Activated CD8-positive, alpha-beta memory T cell treated with anti-CD3 and anti-CD28 coated beads, Interleukin-2, amount 50 U/mL, for 48 hours (primary cell): ENCODE measurements at places on chromosomes 1 and 21.

DNA sequence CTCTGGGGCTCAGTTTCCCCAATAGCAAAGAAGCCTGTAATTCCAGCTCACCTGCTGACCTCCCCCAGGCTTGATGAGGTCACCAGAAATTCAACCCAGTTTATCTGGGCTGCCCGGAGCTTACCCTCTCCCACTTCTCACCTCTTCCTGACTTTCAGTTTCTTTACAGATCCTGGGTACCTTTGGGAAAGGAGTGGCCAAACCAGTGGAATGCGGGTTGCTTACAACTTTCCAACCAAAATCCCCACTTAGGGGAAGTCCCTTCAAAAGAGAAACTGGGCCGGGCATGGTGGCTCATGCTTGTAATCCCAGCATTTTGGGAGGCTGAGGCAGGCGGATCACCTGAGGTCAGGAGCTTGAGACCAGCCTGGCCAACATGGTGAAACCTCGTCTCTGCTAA lies 5.9 kb upstream of the MARCKSL1 start:
- no peak for DNase-seq

DNA sequence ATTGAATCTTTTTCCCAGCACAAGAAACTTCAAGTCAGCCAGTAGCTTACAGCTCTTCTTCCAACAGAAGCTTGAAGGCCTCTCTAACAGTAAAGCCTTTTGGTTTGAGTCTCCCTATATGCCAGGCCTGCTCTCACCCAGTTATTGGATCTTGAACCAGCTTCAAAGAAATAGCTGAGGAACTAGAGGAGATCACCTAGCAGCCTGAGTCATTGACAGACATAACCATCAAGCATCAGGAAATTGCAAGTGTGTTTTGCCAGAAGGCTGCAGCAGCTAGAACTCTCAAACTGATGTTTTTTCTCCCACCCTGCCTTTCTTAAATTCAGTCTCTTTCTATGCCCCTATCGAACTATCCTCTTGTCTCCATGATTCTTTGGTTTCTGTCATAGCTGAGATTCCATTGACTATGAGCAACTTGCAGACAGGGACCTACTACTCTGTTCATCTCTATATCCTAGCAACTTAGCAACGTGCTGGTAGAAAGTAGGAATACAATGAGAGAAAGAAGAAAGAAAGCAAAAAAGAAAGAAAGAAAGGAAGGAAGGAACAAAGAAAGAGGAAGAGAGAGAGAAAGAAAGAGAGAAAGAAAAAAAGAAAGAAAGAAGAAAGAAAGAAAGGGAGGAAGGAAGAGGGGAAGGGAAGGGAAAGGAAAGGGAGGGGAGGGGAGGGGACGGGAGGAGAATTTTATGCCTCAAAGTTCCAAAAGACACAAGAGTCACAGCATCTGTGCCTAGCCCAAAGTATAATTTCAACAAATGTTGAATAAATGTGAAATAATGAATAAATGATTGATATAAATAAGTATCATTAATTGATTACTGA lies 60.0 kb upstream of the FGGY start:
- DNase-seq = no peak

DNA sequence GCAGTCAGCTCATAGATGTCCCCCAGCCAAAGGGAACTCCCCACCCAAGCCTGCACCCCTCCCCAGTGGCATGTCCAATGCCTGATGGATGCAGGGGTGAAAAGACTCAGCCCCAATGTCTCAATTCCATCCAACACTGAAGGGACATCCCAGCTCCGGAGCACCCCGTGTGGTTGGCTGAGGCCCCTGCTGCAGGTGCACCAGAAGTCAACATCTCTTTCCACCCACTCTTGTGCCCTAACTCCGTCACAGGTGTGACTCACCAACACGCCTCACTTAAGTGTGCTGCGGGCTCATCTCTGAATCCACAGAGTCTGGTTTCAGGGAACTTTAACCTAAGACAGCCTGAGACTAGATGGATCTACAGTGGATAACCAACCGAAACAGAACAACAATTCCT lies 40.9 kb upstream of the ZBTB18 start:
- peak; percentile 60 for DNase-seq

GRCh38 chr1:202255343-202255742 lies 61.7 kb downstream of the LGR6 start:
- DNase-seq = no peak

DNA sequence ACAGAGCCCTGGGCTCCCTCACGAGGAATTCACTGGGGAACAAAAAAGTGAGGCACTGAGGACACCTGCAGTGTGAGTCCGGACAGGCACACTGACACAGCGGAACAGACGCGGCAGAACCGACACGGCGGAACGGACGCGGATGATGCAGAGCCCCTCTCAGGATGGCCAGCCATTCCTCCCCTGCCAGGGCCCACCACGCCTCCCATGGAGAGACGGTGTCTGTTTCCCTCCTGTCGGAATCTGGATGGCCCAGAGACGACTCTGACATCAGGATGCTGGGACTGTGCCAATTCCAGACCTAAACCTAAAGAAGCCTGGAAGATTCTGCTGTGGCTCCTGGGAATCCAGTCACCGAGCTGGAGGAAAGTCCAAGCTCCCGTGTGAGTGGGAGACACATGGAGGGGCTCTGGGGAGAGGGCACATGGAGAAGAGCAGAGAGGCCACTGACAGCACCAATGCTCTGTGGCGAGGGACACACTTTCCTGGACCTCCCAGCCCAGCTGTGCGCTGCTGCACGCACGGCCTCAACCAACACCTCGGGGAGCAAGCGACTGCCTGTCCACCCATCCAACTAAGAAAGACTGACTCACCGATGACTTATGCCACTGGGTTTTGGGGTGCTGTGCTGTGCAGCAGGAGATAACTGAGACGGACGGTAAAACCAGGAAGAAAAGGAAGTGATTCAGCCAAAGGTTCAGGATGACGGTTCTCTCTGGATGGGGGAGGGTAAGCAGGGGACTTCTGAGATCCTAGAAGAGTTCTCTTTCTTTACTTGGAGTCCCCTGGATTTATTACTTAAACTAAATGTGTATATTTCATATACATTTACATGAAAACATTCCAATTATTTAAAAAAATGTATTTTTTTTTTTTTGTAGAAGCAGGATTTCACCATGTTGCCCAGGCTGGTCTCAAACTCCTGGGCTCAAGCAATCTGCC lies 23.3 kb downstream of the ZBTB17 start:
- peak; percentile 74 for DNase-seq

DNA sequence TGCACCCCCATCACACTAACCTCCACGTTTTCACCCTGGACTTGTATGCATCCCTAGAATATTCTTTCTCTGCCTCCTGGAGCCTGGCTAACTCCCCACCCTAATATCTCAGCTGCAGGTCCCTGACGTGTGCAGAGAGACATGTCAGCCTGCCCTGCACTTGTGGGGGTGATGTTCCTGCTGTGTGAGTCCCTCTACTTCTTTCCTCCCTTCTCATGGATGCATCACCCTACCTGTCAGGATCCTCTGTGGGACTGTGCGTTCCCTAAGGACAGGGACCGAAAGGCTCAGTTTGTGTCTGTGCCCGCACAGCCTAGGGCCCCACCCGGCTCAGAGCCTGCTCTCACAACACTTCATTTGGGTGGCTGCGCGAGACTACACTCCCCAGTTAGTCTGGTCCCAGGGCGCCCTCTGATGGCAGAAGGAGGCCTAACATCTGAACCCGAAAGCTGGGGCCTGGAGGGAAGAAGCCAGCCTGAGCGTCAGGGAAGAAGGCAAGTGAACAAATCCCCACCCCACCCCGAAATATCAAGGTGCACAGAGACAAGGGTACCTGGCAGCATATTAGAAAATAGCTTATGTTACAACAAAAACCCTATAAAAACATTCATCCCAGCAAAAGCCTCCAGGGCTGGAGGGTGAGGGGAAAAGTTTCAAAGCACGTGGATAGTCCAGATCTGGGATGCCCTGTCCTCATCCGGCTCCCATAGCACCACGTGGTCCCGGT lies 3.7 kb downstream of the CD52 start:
- DNase-seq = peak; percentile 99

DNA sequence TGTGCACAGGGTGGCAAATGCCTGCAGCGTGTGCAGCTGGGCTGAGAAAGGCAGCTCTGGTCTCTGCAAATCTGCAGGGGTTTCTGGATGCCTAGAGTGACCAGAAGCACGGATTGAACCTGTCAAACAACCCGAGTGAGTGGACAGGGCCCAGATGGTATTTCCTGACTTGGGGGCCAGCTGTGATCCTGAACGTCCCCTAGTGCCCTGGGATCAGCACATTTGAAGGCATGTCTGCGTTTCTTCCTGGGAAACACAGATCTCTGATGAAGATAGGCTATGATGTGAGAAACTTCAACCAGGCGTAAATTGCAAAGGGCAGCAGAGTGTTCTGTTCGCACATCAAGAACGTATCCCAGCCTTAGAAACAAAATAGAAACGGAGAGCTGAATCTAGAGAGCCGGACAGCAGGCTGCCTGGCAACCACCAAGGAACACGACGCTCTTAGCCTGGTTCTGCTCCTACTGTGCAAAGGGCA lies 163.1 kb downstream of the KCNJ6 start:
- no peak for DNase-seq

- DNase-seq = no peak
Measured at GRCh38 chr1:157111396-157112165, 12.0 kb upstream of the ETV3L start.

DNA sequence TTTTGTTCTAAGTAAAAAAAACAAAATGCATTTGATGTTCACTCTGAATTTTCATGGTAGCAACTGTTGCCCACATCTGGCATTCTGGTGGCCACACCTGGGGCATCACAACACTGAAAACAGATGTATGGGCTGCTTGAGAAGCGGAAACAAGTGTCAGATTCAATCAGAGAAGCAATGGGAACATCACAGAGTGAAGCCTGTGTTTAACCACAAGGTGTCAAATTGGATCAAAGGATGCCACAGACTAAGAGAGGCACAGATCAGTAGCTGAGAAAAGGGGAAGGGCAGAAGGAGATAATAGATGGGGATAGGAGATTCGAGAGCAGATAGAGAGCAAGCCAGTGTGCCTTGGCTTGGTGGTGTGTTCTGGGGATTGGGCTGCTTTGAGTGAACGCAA lies 49.8 kb upstream of the MTF2 start:
- DNase-seq = no peak

DNA sequence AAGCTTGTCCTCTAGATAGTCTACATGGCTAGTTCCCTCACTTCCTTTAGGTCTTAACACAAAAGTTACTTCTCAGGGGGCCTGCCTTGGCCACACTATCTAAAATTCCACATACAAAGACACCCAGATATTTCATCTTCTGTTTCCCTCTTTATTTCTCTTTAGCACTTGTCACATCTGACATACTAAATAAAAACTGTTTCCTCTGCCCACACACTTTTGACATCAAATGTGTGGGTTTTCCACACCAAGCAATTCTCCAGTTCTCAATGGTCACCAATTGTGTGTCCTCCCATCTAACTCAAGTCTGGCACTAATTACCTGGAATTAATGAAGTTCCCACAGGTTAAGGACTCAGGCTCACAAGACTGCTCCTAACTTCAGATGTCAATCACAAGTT lies 25.5 kb upstream of the CFAP126 start:
- DNase-seq = no peak

- no peak for DNase-seq
Measured at GRCh38 chr1:87673748-87674147, 345.1 kb downstream of the LMO4 start.

- DNase-seq = no peak
Measured at GRCh38 chr1:39522661-39523567, 31.5 kb downstream of the BMP8A start.

GRCh38 chr1:31505911-31506497 lies 70.3 kb upstream of the TINAGL1 start:
- no peak for DNase-seq

GRCh38 chr1:208047476-208047934 lies 136.6 kb upstream of the CD34 start:
- DNase-seq = no peak

DNA sequence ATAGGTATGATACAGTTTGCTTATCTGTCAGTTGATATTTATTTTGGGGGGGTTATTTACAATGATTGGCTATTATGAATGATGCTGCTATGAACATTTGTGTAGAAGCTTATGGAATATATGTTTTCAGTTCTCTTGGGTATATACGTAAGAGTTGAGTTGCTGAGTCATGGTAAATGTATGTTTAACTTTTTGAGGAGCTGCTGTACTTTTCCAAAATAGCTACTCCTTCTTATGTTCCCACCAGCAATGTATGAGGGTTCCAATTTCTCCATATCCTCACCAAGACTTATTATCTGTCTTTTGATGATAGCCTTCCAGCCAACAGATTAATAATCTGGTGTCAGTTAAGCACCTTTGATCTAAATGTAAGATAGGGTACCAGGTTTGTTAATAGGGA lies 11.9 kb downstream of the SOAT1 start:
- no peak for DNase-seq

GRCh38 chr1:240582953-240583352 lies 29.0 kb downstream of the GREM2 start:
- no peak for DNase-seq

GRCh38 chr1:111462370-111463028 lies 11.3 kb upstream of the C1orf162 start:
- no peak for DNase-seq

DNA sequence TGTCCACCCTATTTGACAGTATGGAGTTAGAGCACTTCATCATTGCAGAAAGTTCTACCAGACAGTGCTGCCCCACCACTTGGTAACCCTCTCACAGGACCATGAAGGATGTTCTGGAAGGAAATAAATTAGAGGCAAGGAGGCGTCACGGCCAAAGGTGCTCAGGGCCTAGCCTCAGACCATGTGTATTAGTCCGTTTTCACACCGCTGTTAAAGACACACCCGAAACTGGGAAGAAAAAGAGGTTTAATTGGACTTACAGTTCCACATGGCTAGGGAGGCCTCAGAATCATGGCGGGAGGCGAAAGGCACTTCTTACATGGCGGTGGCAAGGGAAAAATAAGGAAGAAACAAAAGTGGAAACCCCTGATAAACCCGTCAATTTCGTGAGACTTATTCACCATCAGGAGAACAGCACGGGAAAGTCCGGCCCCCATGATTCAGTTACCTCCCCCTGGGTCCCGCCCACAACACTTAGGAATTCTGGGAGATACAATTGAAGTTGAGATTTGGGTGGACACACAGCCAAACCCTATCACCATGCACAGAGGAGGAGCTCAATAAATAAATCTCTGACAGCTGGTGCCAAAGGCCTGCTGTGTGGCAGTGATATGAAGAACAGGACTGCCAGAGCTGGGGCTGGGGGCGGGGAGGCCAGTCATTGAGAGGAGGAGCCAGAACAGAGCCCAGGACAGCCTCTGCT lies 75.8 kb downstream of the FHAD1 start:
- DNase-seq = no peak

GRCh38 chr21:34803782-34804370 lies 135.1 kb downstream of the CLIC6 start:
- no peak for DNase-seq

- DNase-seq = no peak
Measured at GRCh38 chr1:19925342-19926070, 2.1 kb upstream of the PLA2G2E start.

GRCh38 chr1:116164150-116164549 lies 53.0 kb downstream of the MAB21L3 start:
- no peak for DNase-seq

DNA sequence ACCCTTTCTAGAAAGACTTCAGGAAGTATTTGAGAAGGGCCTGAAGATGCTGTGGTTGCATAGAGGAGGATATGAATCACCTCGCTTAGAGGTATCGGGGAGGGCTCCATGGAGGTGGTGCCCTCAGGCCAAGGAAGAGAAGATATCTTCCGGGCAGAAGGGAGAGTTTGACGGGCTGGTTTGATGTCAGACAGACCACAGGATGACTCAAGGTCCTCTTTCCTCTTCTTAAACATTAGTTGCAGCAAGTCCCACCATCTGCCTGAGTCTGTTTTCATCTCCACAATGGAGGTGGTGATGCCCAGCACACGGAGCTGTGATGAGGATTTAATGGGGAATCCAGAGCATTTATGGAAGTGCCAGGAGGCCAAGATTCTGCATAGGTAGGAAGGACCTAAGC lies 25.1 kb upstream of the RUNX3 start:
- no peak for DNase-seq
